Pancreas (tissue), 10 donors: ENCODE measurements at places on chromosomes 16 and 17.

DNA sequence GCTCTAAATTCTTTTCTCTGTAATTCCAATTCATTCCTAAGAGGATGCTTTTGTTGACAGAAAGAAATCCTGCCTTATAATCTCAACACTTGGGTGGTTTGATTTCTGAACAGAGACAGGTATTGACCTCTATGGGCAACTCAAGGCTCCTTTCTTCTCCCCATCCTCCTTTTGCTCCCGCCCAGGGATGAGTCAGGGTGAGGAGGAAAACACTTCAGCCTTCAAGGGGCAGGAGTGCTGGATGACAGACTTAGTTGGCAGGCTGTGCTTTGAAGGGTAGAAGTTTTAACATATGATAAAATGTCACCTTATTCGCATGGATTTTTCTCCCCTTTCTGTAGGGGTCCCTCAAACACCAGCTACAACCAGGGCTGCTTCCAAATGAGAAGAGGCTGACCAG lies 16.7 kb upstream of the TOM1L1 start:
- no peak for DNase-seq

GRCh38 chr17:51298508-51299371 lies 38.4 kb downstream of the UTP18 start:
- peak; percentile 19 for DNase-seq

DNA sequence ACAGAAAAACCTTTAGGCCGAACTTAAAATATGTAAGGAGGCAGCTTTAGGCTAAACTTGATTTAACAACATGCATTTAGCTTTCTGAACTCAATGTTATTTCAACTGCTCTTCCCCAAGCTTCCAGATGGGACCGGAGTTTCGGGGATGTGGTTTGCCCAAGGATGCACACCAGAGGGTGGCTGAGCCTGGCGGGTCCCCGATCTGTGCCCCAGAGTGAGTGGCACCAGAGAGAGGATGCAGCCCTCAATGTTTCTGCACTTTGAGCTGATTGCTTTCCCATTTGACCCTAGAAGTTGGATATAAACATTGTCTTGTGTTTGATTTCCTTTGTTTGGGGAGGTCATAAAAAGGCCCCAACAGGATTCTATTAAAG lies 348.0 kb upstream of the TNRC6C start:
- DNase-seq: no peak

GRCh38 chr16:86391486-86391885 lies 118.8 kb upstream of the FOXF1 start:
- no peak for DNase-seq

GRCh38 chr17:44996304-44996703 lies 28.2 kb upstream of the C1QL1 start:
- no peak for DNase-seq

GRCh38 chr17:42246515-42246914 lies 29.7 kb downstream of the STAT5B start:
- DNase-seq: no peak

GRCh38 chr16:54446639-54447038 lies 160.1 kb upstream of the IRX3 start:
- DNase-seq: no peak

DNA sequence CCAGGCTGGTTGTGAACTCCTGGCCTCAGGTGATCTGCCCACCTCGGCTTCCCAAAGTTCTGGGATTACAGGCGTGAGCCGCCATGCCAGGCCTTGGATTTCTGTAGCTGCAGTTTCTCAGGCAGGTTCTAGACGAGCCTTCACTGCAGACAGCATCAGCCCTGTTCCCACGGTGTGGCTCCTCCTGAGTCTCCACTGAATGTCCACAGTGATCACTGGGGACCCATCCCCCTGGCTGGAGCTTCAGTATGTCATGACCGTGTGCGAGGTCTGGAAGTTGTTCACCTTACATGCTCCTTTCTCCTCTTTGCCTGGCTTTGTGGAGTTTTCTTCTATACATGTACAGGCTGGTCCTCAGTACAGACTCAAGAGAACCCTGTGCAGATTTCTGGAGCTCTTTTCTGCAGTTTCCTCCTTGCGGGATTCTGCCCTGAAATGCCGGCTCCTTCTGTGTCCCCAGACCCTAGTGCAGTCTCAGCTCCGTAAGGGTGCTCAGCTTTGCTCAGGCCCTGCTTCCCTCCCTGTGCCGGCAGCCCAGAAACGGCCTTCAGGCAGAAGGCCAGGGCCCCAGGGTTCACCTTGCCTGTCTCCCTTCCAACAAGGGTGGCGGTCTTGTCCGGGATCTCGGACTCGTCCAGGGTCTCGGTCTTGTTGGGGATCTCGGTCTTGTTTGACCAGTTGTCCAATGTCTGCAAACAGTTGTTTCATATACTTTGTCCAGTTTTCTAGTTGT lies 14.3 kb upstream of the FASN start:
- DNase-seq: no peak

GRCh38 chr16:49603956-49604355 lies 230.4 kb downstream of the C16orf78 start:
- no peak for DNase-seq
